ENCODE measurements at places on chromosomes 6 and 20. TPM values are rescaled to one million over a fixed set of nuclear protein-coding genes. Genes with fewer than 3 reads are reported as not detected.
A peak's percentile ranks its signal among the peaks of the same experiment; 100 is the strongest.

The DEFB132 gene
- not detected for total RNA-seq

The LEMD2 gene
- total RNA-seq, result 57.4 TPM

The GSTA3 gene
- total RNA-seq, result not detected

The NMBR gene
- 0.49 TPM for total RNA-seq

The LY6G6F gene
- total RNA-seq, result not detected

The PRSS16 gene
- total RNA-seq, result not detected

The C6orf58 gene
- total RNA-seq, result not detected

The CLIC5 gene
- 2.2 TPM for total RNA-seq

The F13A1 gene
- total RNA-seq, result 156 TPM

The PCSK2 gene
- total RNA-seq, result 16.2 TPM

The OGFR gene
- 50.6 TPM for total RNA-seq

The TBC1D7 gene
- 7.3 TPM for total RNA-seq

The CCN5 gene
- total RNA-seq, result 652 TPM

The SIRPB1 gene
- 8.5 TPM for total RNA-seq

The DEFB127 gene
- total RNA-seq, result not detected

- no peaks in the 10 kb centered on the region for H3K27me3 ChIP-seq
- no peak overlapping the region for H3K4me3 ChIP-seq
- no peak overlapping the region for H3K27ac ChIP-seq
- H3K36me3 ChIP-seq, result no peaks in the 10 kb centered on the region
- H3K4me1 ChIP-seq, result peaks cover 4% of the 10 kb centered on the region
Observed at GRCh38 chr6:6659600-6660327, 71.2 kb downstream of the LY86 start.

- H3K27ac ChIP-seq, result no peak overlapping the region
- H3K36me3 ChIP-seq, result no peaks in the 10 kb centered on the region
- H3K4me3 ChIP-seq, result no peak overlapping the region
- no peaks in the 10 kb centered on the region for H3K27me3 ChIP-seq
- DNase-seq, result no peak
Observed at GRCh38 chr20:10497791-10498190, 62.7 kb downstream of the SLX4IP start.

GRCh38 chr6:131060311-131060710 lies 2.7 kb downstream of the EPB41L2 start:
- DNase-seq, result no peak
- no peaks in the 10 kb centered on the region for H3K27me3 ChIP-seq
- peaks cover 18% of the 10 kb centered on the region for H3K4me1 ChIP-seq
- H3K27ac ChIP-seq, result no peak overlapping the region

GRCh38 chr6:150233843-150234269 lies 91.0 kb downstream of the PPP1R14C start:
- H3K4me1 ChIP-seq, result peaks cover 3% of the 10 kb centered on the region
- H3K27me3 ChIP-seq, result no peaks in the 10 kb centered on the region
- no peak overlapping the region for H3K27ac ChIP-seq
- no peak for DNase-seq
- H3K36me3 ChIP-seq, result no peaks in the 10 kb centered on the region

- H3K27me3 ChIP-seq, result no peaks in the 10 kb centered on the region
- no peaks in the 10 kb centered on the region for H3K4me1 ChIP-seq
- H3K4me3 ChIP-seq, result no peak overlapping the region
- H3K27ac ChIP-seq, result no peak overlapping the region
Observed at GRCh38 chr6:125728739-125729138, 20.7 kb upstream of the HEY2 start.

DNA sequence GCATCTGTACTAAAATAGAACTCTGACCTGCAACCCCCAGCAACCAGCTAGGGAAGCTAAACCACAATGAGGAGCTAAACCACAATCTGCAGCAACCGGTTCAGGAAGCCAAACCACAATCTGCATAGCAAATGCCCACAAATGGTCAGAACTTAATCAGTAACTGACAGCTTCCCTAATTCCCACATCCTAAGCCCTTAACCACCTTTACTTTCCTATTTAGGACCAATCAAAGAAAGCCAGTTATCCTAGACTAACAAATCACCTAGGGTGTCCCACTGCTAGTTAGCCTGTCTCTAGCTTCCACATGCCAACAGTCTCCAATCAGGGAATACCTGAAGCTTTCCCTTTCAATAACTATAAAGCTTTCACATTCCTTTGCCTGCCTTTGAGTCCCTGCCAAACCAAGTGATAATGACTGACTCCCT lies 424.6 kb upstream of the PTCHD4 start:
- H3K27me3 ChIP-seq, result no peaks in the 10 kb centered on the region
- no peak overlapping the region for H3K4me3 ChIP-seq
- no peak overlapping the region for H3K27ac ChIP-seq
- no peaks in the 10 kb centered on the region for H3K36me3 ChIP-seq
- H3K4me1 ChIP-seq, result no peaks in the 10 kb centered on the region
- no peak for DNase-seq

- no peaks in the 10 kb centered on the region for H3K36me3 ChIP-seq
- DNase-seq, result no peak
- no peak overlapping the region for H3K4me3 ChIP-seq
- H3K27ac ChIP-seq, result no peak overlapping the region
- H3K27me3 ChIP-seq, result no peaks in the 10 kb centered on the region
- no peaks in the 10 kb centered on the region for H3K4me1 ChIP-seq
Observed at GRCh38 chr20:62723768-62724450, 15.3 kb downstream of the NTSR1 start.

GRCh38 chr6:109453594-109454495 lies 1.7 kb downstream of the MICAL1 start:
- H3K4me3 ChIP-seq, result peak overlapping the region; percentile 95
- peaks cover 11% of the 10 kb centered on the region for H3K36me3 ChIP-seq
- DNase-seq, result no peak

GRCh38 chr6:14079433-14079832 lies 38.1 kb upstream of the CD83 start:
- DNase-seq, result no peak
- no peak overlapping the region for H3K4me3 ChIP-seq
- H3K4me1 ChIP-seq, result no peaks in the 10 kb centered on the region
- no peaks in the 10 kb centered on the region for H3K36me3 ChIP-seq
- H3K27me3 ChIP-seq, result no peaks in the 10 kb centered on the region

DNA sequence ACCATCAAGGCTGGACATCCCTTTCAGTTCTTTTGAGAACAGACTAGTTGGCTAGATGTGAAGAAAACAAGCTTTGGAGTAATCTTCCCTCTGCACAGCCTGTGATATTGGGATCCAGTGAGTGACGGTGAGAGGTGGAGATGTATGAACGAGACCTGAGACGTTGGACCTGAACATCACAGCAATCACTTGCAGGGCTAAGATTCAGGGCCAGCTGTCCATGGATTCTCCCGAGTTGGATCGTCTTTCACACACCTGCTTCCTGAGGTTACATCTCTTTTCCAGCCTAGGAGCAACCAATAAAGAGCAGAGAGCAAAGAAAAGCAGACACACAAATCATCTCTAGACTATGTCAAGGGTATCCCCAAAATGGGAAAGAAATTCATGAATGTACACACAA lies 30.0 kb upstream of the TMEM14A start:
- DNase-seq, result no peak
- no peak overlapping the region for H3K27ac ChIP-seq
- H3K4me1 ChIP-seq, result no peaks in the 10 kb centered on the region
- no peak overlapping the region for H3K4me3 ChIP-seq
- no peaks in the 10 kb centered on the region for H3K27me3 ChIP-seq

- DNase-seq, result no peak
- peak overlapping the region; percentile 94 for H3K27ac ChIP-seq
- H3K36me3 ChIP-seq, result no peaks in the 10 kb centered on the region
- no peaks in the 10 kb centered on the region for H3K27me3 ChIP-seq
- peaks cover 24% of the 10 kb centered on the region for H3K4me1 ChIP-seq
Observed at GRCh38 chr6:169702840-169703246, 917 bp downstream of the C6orf120 start.

DNA sequence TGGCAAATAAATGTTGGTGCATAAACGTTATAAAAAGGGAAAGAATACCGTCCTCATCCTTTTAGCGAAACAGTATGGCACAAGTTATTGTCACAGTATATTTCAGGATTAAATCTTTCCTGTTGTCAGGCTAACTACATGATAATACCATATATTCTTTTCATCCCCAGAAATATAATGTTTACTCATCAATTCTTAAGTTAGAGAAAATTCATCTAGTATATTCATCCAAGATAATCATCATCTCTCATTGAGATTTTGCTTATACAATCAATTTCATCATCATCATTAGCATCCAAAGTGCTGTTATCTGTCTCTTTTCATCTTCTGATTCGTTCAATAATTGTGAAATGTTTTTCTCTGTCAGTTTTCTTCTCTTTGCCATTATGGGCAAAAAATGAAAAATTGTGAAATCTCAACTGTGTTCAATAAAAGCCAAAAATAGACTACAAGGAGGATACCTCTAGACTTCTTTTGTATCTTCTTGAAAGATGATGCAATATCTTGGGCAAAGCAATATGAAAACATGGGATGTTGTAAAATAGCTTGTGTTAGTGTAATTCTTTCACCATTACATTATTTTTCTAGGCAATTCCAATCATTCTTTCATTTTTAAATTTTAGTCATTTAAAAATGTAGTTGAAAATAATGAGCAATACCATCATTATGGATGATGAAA lies 2.6 kb downstream of the SPACA1 start:
- no peak overlapping the region for H3K27ac ChIP-seq
- no peaks in the 10 kb centered on the region for H3K36me3 ChIP-seq
- H3K27me3 ChIP-seq, result no peaks in the 10 kb centered on the region
- H3K4me1 ChIP-seq, result no peaks in the 10 kb centered on the region

- no peaks in the 10 kb centered on the region for H3K27me3 ChIP-seq
- DNase-seq, result no peak
- no peaks in the 10 kb centered on the region for H3K4me1 ChIP-seq
- no peaks in the 10 kb centered on the region for H3K36me3 ChIP-seq
- H3K27ac ChIP-seq, result no peak overlapping the region
Observed at GRCh38 chr6:126447367-126447766, 107.5 kb downstream of the CENPW start.

DNA sequence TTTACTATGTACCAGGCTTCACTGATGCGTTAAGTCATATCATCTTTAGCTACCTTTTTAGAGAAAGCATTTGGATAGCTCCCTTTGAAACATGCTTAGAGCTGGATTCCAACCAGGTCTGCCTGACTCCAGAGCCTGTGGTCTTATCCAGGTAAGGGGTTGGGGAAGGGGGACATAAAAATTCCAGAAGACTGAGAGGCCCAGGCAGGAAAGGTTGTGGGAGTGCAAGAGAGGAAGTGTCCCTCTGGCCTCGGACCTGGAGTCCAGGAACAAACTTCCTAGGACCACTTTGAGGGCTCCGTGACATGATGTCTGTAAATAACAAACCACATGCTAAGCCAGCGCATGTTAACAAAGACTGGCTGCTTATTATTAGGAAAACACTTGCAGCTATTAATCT lies 163.0 kb upstream of the KCNG1 start:
- no peaks in the 10 kb centered on the region for H3K4me1 ChIP-seq
- no peak overlapping the region for H3K4me3 ChIP-seq
- H3K27ac ChIP-seq, result no peak overlapping the region
- no peak for DNase-seq

- H3K27ac ChIP-seq, result no peak overlapping the region
- no peaks in the 10 kb centered on the region for H3K27me3 ChIP-seq
- H3K4me1 ChIP-seq, result no peaks in the 10 kb centered on the region
- no peaks in the 10 kb centered on the region for H3K36me3 ChIP-seq
Observed at GRCh38 chr6:115570331-115570730, 490.4 kb downstream of the FRK start.

- no peaks in the 10 kb centered on the region for H3K27me3 ChIP-seq
- H3K36me3 ChIP-seq, result no peaks in the 10 kb centered on the region
- H3K4me1 ChIP-seq, result no peaks in the 10 kb centered on the region
- no peak for DNase-seq
- H3K27ac ChIP-seq, result no peak overlapping the region
Observed at GRCh38 chr6:20056350-20056992, 155.8 kb downstream of the MBOAT1 start.

GRCh38 chr6:95923518-95923917 lies 92.3 kb upstream of the FUT9 start:
- H3K4me3 ChIP-seq, result no peak overlapping the region
- no peaks in the 10 kb centered on the region for H3K36me3 ChIP-seq
- no peaks in the 10 kb centered on the region for H3K27me3 ChIP-seq
- no peaks in the 10 kb centered on the region for H3K4me1 ChIP-seq
- no peak for DNase-seq

- no peaks in the 10 kb centered on the region for H3K27me3 ChIP-seq
- H3K4me3 ChIP-seq, result no peak overlapping the region
- H3K27ac ChIP-seq, result no peak overlapping the region
- H3K4me1 ChIP-seq, result no peaks in the 10 kb centered on the region
- no peaks in the 10 kb centered on the region for H3K36me3 ChIP-seq
Observed at GRCh38 chr6:162219266-162219665, 508.3 kb downstream of the PRKN start.

- DNase-seq, result no peak
- H3K36me3 ChIP-seq, result no peaks in the 10 kb centered on the region
- H3K4me1 ChIP-seq, result no peaks in the 10 kb centered on the region
- no peaks in the 10 kb centered on the region for H3K27me3 ChIP-seq
- no peak overlapping the region for H3K4me3 ChIP-seq
- no peak overlapping the region for H3K27ac ChIP-seq
Observed at GRCh38 chr20:20897922-20898321, 185.5 kb upstream of the RALGAPA2 start.

All from thoracic aorta (tissue), 2 donors.